ENCODE measurements at places on chromosomes 7 and 10.

- no peaks in the 10 kb centered on the region for H3K27me3 ChIP-seq
- H3K4me3 ChIP-seq, result peak overlapping the region; percentile 42
- H3K36me3 ChIP-seq, result peaks cover 30% of the 10 kb centered on the region
- H3K4me1 ChIP-seq, result peaks cover 66% of the 10 kb centered on the region
- no peak for DNase-seq
Measured at GRCh38 chr7:105020926-105021325, 6.9 kb downstream of the KMT2E start.

- no peak overlapping the region for H3K27ac ChIP-seq
- no peaks in the 10 kb centered on the region for H3K36me3 ChIP-seq
- H3K4me1 ChIP-seq, result no peaks in the 10 kb centered on the region
- H3K4me3 ChIP-seq, result no peak overlapping the region
Measured at GRCh38 chr10:130425169-130425568, 289.0 kb downstream of the GLRX3 start.

DNA sequence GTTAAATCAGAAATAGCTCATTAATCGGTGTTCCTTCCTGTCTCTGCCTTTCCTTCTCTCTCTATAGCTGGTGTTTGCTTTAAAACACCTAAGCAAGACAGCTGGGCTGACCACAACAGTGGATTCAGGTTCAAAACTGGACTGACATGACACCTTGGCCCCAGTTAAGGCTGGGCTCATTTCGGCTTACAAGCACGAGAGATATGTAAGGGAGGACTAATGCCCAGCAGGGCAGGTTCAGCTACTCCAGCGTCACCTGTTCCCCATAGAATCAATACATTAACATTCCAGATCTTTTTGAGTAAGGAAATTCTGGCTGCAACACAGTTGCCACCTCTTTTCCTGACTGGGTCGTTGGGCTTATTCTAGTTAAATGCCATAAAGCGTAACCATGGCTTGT lies 323.0 kb upstream of the AOAH start:
- no peak overlapping the region for H3K27ac ChIP-seq
- H3K4me1 ChIP-seq, result peaks cover 14% of the 10 kb centered on the region
- no peak for DNase-seq
- peaks cover 10% of the 10 kb centered on the region for H3K36me3 ChIP-seq
- H3K27me3 ChIP-seq, result no peaks in the 10 kb centered on the region

DNA sequence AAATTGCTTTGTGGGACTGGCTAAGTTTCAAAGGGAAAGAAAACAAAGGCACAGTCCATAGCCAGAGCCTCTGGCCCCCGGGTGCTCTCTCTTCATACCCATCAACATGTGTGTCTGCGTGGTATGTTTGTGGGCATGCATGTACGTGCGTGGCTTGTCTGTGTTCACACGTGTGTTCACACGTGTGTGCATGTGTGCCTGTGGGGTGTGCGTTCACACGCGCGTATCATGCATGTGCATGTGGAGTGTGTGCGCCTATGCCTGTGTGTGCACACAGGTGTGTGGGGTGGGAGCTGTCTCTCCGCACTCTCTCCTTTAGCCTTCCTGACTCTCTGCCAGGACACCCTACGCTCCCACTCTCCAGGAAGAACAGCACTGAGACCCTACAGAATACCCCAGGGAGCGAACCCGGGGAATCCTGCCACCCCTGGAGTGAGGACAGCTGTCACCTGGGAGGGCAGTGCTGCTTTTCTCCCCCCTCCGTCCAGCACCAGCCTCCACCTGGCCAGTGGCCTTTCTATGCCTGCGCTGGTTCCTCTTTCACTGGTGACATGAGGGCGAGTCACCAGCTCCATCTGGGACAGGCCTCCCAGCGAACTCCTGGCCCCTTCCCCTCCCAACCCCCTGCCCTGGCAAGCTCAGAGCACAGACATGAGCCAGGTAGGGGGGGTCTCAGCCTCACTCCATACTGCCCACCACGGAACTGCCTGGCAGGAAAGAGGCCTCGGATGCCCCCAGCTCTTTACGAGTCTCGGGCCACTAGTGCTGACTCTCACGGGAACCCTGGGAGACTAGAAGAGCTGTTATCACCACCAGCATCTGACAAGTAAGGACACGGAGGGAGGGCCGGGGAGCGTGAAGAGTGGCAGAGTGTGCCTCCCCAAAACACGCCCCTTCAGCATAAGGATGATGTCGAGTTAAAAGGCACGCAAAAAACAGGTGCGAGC lies 16.5 kb downstream of the WDR86 start:
- no peak overlapping the region for H3K4me3 ChIP-seq
- H3K27me3 ChIP-seq, result peaks cover 5% of the 10 kb centered on the region
- H3K36me3 ChIP-seq, result no peaks in the 10 kb centered on the region

DNA sequence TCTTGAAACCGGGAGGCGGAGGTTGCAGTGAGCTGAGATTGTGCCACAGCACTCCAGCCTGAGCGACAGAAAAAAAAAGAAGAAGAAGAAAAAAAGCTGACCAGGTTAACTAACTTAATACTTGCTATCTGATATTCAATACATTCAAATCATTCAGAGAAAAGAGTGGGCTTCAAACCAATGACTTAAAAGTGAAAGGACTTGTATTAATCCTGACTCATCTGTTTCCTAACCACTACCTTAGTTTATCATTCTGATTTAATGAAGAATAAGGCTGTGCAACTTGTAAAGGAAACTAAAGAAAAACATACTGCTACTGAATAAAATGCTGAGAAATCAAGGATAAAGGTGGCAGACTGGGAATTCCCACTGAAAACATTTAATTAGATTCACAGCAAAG lies 128.4 kb downstream of the NRBF2 start:
- DNase-seq, result no peak
- peaks cover 43% of the 10 kb centered on the region for H3K36me3 ChIP-seq
- H3K27ac ChIP-seq, result peak overlapping the region; percentile 41
- peak overlapping the region; percentile 21 for H3K4me3 ChIP-seq
- no peaks in the 10 kb centered on the region for H3K27me3 ChIP-seq
- peaks cover 49% of the 10 kb centered on the region for H3K4me1 ChIP-seq

GRCh38 chr10:14555807-14556206 lies 218.9 kb downstream of the FAM107B start:
- H3K4me1 ChIP-seq, result peaks cover 76% of the 10 kb centered on the region
- no peaks in the 10 kb centered on the region for H3K27me3 ChIP-seq
- peaks cover 52% of the 10 kb centered on the region for H3K36me3 ChIP-seq
- H3K4me3 ChIP-seq, result peak overlapping the region; percentile 11

- peaks cover 27% of the 10 kb centered on the region for H3K27me3 ChIP-seq
- peaks cover 1% of the 10 kb centered on the region for H3K36me3 ChIP-seq
- no peak overlapping the region for H3K27ac ChIP-seq
- peak overlapping the region; percentile 69 for H3K4me3 ChIP-seq
Measured at GRCh38 chr10:58511765-58512490, 744 bp upstream of the BICC1 start.

DNA sequence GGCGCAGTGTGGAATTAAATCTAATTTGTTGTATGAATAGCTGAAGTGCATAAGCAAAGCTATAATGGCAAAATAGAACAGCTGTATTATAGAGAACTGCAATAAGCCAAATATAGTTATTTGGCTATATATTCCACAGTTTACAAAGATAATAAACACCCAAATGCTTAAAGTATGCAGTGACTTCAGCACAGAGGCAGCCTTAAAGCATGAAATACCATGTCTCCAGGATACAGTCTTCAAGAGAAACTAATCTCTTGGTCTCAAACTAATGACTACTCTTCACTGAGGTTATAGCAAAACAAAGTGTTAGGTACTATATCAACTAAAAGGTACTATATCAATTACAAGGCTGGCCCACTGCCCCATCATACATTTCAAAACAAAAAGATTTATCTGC lies 48.0 kb downstream of the NT5C2 start:
- no peaks in the 10 kb centered on the region for H3K27me3 ChIP-seq
- no peak overlapping the region for H3K27ac ChIP-seq
- no peak for DNase-seq
- H3K4me3 ChIP-seq, result no peak overlapping the region
- H3K4me1 ChIP-seq, result no peaks in the 10 kb centered on the region
- peaks cover 27% of the 10 kb centered on the region for H3K36me3 ChIP-seq

Measured in T-helper 2 cell treated with Interferon-gamma antibody and Interleukin-4, amounts not matched to agents 5 μg/mL and 100 μg/mL, for 36 hours (primary cell).